ENCODE measurements at places on chromosomes 6 and 20.
A peak's percentile ranks its signal among the peaks of the same experiment; 100 is the strongest.

DNA sequence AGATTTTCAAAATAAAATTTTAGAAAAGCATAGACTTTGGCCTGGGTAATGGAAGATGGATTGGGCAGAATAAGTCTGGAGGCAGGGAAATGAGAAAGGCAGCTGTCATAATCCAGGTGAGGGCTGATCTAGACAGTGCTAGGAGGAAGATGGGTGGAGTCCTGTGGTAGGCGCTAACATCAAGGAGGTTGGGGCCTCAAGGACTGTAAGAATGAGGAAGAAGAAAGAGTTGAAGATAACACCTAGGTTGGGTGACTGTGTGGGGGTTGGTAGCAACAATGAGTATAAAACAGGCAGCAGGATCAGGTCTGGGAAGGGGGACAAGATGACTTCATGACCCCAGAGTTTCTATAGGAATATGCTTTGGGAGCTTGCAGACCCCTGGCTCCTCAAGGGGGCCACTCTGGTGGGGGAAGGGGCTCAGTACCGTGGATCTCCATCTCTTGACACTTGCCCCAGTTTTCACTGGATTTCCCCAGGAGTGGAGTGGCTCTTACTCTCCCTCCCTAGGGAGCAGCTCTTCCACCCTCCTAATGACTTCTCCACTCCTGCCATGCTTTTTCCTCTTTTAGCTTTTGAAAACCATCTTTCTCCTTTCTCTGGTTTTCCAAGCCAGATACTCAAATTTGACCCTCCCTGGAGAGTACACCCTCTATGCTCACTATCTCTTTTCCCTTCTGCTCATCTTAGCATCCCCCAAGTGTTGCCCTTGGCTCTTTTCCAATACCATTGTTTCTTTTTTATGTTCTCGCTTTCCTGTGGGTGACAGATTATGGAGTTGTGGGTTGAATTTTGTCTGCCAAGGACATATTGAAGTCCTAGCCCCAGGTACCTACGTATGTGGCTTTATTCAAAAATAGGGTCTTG lies 14.8 kb downstream of the TRIM31 start:
- DNase-seq, result no peak

- peak; percentile 53 for DNase-seq
Measured at GRCh38 chr6:124795643-124796463, 166.4 kb upstream of the RNF217 start.

GRCh38 chr6:161168281-161168891 lies 105.5 kb downstream of the AGPAT4 start:
- peak; percentile 97 for DNase-seq

GRCh38 chr6:39215640-39216158 lies 13.6 kb downstream of the KCNK5 start:
- no peak for DNase-seq

DNA sequence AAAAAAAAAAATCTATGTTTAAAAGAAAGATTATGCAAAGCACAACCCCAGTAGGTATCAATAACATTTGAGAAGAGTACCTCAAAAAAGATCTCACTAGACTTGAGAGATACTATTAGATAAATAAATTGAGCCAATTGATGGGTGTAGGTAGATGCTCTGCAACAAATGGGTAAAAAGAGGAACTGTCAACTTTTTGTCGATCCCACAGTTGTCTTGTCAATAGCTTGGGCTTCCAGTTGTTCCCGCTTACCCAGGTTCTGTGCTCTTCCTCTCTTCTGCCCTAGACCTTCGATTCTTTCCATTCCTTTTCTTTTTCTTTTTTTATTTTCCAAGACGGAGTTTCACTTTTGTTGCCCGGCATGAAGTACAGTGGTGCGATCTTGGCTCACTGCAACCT lies 226.9 kb downstream of the SOX4 start:
- DNase-seq, result no peak

DNA sequence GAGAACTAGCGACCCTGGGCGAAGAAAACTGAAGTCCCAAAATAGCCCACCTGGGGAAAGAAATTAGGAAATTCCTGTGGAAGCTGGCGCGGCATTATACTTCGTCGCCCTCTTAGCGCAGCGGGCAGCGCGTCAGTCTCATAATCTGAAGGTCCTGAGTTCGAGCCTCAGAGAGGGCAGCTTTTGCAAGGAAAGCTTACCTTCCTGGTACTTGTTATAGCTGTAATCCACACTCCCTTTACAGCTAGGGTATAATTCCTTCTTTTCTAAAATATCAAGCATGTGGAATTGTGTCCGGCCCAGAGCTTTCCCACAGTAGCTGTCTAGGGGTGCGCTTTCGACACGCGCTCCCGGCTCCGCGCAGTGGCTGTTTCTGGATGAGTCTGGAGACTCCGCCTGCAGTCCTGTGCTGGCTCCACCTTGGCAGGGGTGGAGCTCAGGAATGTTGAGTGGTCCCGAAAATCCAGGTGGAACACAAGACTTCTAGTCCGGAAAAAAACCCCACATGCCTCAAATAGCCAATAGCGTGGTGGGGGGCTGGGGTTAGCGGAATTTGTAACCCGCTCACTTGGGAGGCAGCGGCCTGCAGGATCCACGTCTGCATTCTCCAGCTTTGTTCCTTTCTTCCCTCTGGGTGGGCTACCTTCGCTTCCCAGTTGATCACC lies 83.7 kb upstream of the ZNF322 start:
- no peak for DNase-seq

- no peak for DNase-seq
Measured at GRCh38 chr6:167565884-167566599, 241.2 kb downstream of the TTLL2 start.

- DNase-seq, result no peak
Measured at GRCh38 chr6:98054453-98054852, 771.4 kb upstream of the MMS22L start.

DNA sequence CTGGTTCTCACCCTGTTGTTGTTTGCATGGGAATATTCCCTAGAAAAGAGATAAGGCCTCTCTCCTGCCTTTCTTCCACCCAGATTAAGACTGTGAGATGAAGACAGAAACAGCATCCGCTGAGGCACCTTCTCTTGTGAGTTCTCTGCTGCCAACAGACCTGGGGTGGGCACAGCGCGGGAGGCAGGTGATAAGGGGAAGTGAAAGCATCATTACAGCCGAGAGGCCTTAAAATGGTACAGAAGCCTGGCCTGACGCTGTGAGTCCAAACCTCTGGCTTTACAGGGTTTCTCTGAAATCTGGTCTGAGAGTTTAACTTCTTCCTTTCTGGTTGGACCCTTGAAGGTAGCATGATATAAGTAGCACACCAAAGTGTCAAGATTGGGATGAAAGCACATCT lies 21.0 kb upstream of the IYD start:
- no peak for DNase-seq

DNA sequence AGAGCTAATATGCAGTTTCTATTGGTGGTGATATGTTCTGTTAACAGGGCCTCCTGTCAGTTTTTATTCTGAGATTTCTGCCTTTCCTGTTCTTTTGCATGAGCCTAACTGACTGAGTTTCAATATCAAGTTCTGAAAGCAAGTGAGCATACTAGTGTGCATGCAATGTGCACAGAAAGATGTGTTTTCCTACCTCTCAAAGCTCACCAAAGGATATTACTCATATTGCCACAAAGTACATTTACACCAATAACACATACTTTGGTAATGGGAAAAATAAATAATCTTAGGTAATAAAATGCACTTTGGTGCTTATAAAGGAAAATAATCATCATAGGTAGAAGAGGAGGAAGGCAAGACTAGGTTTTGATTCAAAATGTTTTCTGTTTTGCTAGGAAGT lies 195.0 kb downstream of the KHDC1L start:
- no peak for DNase-seq

GRCh38 chr6:143337201-143337949 lies 113.1 kb downstream of the ADAT2 start:
- DNase-seq, result no peak

All from NCI-H2029 (cell line).